ENCODE measurements at places on chromosomes 12 and 14.

DNA sequence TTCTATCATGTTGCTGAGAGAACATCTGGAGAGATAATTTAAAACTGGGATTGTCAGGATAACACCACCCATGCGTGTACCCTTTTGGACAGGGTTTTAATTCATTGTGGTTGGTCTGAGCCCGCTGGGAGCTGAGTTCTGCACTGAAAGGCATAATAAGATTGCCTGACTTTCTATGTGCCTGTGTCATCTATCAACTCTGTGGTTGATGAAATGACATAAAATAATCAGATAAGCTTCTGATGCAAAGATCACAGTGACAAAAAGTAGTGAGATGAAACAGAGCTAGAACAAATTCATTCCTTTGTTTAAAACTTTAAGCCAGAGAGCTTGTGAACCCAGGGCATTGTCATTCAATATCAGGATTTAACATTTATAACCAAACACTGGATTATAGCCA, 98.7 kb downstream of the BBS10 start:
- DNase-seq = no peak

DNA sequence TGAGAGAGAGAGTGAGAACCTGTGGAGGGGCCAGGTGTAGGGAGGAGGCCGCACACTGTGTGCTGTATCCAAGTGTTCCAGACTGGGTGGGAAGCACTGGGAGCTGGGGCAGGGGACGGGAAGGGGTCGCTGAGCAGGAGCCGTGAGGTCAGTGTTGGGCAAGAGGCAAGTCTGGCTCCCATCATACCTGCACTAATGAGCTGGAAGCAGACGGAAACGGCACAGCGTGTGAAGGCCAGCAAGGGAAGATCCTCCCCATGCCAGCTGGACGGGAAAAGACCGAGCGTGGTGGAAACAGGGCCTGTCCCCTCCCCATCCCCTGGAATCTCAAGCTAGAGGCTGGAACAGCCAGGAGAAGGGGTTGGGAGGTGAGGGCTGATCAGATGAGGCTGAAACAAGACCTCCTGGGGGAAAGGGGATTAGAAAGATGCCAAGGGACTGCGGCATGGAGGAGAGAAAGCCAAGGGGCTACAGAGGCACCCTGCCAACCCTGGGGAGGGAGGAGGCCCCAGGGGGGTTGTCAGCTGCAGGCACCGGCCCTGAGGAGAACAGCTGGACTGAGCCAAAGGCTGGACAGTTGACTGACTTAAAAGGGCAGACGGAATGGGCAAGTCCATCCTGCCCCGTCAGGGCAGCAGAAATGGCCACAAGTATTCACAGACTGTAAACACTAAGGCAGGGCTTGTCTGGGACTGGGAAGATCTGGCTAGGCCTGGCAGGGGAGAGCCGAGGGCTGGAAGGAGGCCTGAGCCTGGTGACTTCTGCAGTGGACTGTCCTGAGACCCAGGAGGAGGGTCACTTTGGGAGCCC, 19.0 kb upstream of the LTBP2 start:
- DNase-seq = no peak

GRCh38 chr14:50062438-50063085, 53.8 kb downstream of the VCPKMT start:
- no peak for DNase-seq

DNA sequence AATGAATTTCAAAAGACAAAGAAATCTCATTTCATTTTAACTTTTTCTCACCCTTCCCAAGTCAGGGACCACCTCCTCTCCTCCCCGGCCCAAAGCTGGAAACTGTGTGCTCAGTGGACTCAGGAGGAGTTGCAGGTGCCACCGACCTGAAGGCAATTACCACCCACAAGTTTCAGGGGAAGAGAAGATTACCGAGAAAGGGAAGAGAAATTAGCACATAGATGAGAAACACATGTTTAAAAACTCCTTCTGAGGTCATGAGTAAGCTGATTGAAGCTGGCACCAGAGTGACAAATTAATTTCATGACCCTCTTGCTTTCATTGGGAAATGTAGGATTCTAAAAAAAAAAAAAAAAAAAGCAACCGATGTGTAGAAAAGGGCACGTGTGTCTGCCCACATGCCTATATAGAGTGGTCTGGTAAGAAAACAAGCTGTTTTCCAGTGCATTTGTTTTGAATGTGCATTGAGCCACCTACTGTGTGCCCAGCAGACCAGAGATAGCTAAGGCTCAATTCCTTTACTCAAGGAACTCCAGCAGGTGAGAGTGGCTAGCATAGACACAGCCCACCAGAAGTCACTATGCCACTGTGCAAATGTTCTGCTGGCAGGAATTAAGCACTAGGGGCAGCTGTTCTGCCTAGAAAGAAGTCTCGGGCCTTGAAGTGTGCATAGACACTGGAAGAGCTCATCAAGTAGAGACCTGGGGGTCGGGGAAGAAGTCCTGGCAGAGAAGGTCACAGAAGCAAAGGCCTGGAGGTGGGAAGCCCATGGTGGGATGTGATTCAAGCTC, 30.5 kb downstream of the DPF3 start:
- no peak for DNase-seq

DNA sequence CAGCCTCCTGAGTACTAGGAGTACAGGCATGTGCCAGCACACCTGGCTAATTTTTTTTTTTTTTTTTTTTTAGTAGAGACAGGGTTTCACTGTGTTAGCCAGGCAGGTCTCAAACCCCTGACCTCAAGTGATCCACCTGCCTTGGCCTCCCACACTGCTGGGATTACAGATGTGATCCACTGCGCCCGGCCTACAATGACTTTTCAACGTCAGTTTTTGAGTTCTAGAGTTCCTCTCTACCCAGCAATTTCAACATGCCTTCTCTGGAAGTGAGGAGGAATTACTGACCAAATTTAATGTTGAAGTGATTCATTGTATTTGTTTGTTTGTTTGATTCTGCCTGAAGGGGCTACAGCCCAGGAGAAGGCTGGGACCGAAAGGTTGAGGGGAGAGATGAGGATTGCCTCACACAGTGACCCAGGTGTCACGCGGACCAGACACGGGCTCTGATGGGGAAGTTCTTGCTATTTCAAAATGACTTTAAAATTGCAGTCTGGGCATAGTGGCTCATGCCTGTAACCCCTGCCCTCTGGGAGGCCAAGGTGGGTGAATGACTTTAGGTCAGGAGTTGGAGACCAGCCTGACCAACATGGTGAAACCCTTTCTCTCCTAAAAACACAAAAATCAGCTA, 8.6 kb upstream of the DENR start:
- no peak for DNase-seq

- no peak for DNase-seq
Measured at GRCh38 chr12:26658991-26659390, 174.0 kb downstream of the ITPR2 start.

DNA sequence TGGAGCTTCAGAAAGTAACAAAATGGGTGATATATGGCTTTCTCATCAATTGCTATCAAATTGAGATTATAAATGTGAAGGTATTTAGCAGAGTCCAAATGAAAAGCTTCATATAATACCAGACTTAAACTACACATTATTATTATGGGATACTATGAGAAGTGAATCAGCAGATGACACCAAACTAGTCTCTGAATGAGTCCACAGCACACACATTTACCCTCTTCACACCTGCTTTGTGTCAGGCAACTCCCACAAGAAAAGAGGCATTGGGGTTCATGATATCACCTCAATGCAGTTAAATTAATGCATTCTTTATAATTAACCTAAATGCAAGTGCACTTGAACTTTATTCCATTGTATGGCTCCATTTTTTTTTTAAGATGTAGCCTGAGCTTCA, 330.5 kb downstream of the BCL11B start:
- no peak for DNase-seq

DNA sequence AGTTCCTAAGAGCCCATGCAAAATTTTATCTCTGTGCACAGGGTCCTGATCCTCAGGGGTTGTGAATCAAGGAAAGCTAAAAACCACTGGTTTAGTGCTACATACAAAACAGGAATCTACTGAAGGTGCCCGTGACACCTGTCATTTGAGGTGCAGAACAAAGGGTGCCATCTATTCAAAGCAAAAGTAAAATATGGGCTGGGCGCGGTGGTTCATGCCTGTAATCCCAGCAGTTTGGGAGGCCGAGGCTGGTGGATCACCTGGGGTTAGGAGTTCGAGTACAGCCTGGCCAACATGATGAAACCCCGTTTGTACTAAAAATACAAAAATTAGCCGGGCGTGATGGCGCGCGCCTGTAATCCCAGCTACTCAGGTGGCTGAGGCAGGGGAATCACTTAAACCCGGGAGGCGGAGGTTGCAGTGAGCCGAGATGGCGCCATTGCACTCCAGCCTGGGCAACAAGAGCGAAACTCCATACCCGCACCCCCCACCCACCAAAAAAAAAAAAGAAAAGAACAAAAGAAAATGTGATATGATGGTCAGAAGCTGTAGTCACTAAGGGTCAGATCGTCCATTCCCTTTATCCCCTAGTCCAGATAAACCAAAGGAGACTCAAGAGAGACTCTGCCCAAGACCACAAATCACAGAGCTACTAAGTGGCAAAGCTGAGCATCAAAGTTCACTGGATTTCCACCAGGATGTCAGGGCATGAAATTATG, 3.4 kb downstream of the PPTC7 start:
- DNase-seq = no peak

- DNase-seq = no peak
Measured at GRCh38 chr14:94142836-94143235, 13.4 kb upstream of the IFI27L2 start.

DNA sequence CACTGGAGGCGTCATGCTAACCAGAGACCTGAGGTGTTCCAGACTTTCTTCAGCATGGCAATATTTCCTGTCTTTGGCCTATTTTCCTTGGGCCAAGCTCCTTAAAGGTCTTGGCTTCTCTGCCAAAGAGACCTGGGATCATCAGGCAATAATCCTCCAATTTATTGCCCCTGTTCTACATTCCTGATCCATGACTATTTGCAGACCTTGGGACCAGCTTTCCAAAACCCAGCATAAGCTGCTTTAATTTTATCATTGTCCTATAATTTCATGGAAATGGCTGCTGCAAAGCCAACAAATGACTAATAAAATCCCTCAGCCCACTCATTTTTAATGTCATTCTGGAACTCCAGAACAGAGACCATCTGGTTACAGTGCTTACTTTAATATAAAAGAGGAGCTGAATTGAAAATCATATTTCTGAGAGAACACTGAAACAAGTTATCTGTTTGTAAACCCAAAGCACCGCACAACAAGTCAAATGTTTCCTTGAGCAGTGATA, 166.9 kb upstream of the BTG1 start:
- DNase-seq = no peak

GRCh38 chr14:101137234-101137633, 233.7 kb upstream of the RTL1 start:
- DNase-seq = no peak

GRCh38 chr14:20668969-20669368, 15.4 kb upstream of the RNASE4 start:
- DNase-seq = no peak

- no peak for DNase-seq
Measured at GRCh38 chr12:3744229-3744901, 8.5 kb downstream of the CRACR2A start.

GRCh38 chr12:20245491-20245890, 122.8 kb upstream of the PDE3A start:
- DNase-seq = no peak

DNA sequence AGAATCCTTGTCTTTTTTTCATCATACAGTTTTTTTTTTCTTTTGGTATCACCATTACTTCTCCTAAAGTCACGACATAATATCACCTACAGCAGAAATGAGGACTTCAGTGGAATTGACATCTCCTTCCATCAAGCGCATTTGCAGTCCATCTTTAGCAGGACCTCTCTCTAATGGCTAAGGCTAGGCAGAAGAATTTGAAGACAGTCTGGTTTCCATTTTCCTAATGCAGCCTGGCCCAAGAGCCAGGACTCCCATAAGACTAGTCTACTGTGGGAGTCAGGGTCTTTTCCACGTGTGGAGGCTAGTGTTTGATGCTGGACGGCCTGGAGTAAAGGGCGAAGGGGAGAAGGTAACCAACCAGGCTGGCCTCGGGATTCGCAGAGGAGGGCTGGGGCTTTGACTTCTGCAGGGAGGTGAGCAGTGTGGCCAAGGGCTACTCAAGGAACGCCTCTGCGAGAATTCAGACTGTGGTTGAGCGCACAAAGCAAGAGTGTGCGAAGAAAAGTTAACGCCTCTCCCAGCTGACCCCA, 769 bp upstream of the ZNF740 start:
- DNase-seq = no peak

DNA sequence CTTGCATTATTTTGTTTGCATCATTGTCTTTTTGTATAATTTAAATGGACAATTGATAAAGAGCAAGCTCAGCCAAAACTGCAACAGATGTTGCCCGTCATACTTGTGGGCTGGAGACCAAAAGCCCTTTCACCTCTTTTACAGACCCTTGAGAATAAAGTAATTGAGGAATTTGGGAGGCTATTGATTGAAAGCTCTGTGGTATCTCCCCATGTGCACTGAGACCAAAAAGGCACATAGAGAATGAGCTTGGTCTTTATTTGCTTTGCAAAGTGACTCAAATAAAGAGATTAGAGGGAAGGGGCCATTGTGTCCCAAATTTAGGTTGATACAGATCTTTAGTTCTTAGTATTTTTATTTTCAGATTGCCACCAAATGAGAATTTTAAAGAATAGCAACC, 617.6 kb downstream of the TRHDE start:
- no peak for DNase-seq

DNA sequence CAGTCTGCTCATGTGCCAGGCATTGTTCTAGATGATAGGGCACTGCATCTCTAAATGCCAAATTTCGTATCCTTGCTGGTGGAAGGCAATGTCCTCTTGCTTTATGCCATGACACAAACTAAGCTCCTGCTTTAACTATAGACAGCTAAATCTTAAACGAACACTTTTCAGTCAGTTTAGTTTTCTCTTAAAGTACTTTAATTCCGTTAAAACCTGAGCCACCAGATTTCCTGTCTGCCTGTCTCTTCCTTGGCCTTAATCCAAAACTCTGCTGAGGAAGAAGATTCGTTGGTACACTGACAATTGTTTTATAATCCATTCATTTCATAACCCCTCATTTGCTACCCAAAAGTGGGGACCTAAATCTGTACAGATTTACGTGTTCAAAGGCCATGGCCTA, 194.4 kb upstream of the BCL2L14 start:
- no peak for DNase-seq

- no peak for DNase-seq
Measured at GRCh38 chr14:96987086-96987474, 189.9 kb downstream of the VRK1 start.

GRCh38 chr12:121364683-121365121, 12.5 kb upstream of the ANAPC5 start:
- no peak for DNase-seq

- no peak for DNase-seq
Measured at GRCh38 chr14:64410084-64410774, 22.1 kb downstream of the MTHFD1 start.

GRCh38 chr12:47722136-47722834, 3.0 kb downstream of the ENDOU start:
- no peak for DNase-seq
